Mucosa of gallbladder (tissue), 1 donor: ENCODE measurements at places on chromosomes 12 and 14.

GRCh38 chr14:83173687-83174086 is 1640.0 kb upstream of the SEL1L start:
- no peak for DNase-seq

- no peak for DNase-seq
Measured at GRCh38 chr12:76307083-76307482, 41.1 kb downstream of the BBS10 start.

DNA sequence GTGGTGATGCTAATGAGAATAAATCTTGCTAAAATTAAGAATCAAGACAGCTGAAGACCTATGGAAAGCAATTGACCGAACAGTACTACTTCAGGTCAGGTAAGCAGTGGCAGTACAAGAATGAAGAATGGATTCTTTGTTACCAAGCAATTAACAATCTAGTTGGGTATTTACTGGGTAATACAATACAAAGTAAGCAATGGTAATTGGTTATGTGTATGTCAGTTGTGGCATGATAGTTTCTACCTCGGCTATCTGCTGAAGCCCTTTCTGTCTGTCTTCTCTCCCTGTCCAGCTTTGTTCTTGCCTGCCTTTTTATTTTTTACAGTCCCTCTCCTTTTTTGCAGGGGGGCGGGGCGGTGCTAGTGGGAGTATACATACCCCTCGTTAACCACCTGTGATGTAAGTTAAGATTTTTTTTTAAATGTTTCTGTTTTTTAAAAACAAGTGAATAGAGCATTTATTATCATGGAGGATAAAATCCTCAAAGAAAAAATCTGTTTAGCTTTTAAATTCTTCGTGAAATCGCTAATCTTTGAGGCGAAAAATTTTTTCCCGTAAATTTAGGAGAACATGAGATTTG is 75.9 kb downstream of the RCOR1 start:
- no peak for DNase-seq

DNA sequence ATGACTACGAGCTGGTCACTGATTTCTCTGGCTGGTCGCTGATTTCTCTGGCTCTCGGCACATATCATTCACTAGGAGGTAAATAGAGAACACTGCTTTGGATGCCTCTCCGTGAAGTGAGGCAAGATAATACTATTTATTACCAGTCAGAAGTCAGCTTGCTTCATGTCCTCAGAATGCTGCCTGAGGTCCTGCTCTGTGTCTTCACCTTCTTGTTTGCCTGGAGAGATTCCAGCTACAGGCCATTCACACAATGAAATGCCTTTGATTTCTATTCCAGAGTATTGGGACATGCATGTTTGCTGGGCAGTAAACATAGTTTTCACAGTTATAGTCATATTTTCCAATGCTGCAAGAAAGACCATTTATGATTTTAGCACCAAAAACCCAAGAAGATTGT is 106.7 kb downstream of the AEBP2 start:
- DNase-seq: no peak

DNA sequence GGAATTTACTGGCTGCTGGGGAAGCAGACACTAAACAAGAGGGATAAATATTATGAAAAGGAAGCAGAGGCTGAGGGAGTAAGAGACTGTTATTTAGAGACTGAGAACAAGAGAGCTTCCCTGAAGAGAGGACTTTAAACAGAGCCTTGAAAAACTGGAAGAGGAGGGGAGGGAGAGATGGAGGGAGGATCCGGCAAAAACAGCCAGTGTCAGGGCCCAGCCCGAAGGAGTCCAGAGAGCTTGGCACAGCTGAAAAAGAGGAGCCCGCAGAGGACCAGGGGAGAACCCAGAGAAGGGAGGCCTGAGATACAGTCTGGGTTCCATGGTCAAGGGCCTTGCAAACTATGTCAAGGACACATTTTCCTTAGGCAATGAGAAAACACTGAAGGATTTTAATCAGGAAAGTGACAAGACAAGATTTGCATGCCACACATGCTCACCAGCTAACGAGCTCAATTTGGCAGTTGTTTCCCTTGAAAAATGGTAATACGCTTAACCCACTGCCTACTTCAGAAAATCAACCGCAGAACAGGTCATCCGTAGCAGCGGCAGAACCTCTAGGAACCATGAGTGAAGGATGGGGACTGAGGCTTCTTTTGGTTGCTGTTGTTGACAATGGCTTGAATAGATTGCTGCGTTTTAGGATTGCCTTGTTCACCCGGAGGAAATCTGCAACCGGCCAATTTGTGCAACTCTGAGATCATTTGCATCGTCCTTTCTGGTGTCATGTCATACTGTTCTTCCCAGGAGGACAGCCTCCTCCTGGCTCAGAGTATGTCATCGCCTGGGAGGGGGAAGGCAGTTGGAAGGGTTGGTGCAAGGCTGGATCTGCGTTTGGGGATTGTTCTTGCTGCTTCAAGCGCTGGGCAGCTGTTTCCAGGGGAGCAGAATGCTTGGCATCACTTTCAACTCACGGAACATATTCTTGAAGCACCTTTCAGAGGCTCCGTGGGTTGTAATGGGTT is 108.2 kb downstream of the PRMT8 start:
- DNase-seq: no peak

DNA sequence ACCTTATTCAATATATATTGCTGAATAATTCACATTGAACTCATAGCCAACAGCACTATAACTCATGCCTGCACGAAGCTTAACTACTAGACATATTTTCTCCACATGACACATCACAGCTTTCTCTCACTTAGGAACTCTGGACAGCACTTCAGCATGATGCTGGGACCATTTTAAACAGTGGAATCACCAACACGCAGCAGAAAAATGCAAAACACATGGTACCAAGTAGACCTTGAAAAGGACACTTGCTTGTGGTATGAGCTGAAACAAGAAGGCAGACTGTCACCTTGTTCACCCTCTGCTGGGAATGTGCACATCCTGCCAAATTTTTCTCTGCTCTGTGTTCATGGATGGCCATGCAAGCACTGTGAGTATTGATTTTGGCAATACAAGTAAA is 34.8 kb upstream of the CD9 start:
- no peak for DNase-seq

DNA sequence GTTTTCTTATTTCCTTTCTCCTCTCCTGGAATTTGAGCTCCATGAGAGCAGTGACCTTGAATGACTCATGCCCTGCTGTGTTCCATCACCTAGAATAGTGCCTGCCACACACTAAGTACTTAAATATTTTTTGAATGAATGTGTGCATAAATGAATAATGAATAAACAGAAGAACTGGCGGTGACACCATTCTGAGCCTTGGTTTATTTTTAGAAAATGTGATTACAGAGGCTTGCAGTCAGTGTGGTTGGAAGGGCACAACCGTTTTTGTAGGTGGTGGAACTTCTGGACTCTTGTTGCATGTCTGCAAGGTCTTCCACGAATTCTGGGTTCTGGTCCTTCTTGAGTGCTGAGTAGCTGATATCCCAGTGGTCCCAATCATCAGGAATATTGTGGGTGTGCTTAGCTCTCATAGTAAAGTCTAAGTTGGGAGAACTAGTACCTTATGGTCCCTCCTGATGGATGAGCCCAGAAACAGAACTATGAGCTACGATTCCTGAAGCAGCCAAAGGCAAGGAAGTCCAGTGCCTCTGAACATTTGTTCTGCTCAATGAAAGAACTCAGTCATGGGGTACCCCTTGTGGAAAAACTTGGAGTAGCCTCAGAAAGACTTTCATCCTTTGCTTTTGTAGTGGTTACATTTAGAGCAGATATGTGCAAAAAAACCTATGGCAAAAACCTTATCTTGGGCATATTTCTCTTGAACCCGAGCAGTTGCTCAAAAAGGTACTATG is 28.8 kb upstream of the BHLHE41 start:
- DNase-seq: peak; percentile 75

- no peak for DNase-seq
Measured at GRCh38 chr12:5945071-5946008, at the start of gene ANO2. Gene ANO2, minus strand, starts transcription at chr12:5945259. Its CDS starts 42 bp downstream, at chr12:5945217.

DNA sequence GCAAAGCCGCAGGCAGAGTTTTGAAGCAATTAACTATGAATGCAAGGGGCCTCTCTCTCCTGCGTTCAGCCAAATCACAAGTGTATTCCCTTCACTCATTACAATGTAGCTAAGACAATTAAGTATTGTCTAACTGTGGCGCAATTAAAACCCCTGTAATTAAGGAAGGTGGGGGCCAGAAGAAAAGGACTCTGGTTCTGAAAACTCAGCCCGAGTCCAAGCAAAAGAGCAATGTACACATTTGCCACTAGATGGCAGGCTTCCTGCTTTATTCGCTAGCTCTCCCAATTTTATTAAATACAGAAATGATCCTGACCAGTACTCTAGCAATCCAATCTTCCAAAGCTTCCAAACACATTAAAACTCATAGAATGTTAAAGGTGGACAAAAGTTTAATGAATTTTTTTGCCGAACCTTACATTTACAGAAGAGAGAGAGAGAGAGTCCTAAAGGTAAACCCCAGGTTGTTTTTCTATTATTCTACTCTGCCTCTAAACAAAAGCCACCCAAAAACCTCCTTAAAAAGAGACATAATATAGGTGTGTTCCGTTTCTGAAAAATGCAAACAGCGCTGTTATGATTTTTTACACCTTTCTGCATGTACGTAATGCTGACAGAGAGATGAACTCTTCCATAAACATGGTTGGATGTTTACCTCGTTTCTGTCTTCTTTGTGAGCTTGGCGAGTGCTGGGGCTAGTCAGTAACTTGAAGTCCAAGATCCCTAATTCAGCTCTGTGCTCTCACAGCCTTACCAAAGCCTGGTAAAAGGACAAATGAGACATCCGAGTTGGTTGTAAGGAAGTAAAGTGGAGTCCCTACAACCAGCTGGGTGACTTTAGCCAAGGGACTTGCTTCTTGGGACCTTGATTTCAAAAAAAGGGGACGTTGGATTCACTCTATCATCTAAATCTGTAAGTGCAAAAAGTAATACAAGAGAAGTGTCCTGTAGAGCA is 50.9 kb upstream of the VASH1 start:
- no peak for DNase-seq

- no peak for DNase-seq
Measured at GRCh38 chr14:35492569-35493014, 41.4 kb upstream of the INSM2 start.

GRCh38 chr14:103802356-103802755 is 45.0 kb downstream of the PPP1R13B start:
- DNase-seq: no peak

DNA sequence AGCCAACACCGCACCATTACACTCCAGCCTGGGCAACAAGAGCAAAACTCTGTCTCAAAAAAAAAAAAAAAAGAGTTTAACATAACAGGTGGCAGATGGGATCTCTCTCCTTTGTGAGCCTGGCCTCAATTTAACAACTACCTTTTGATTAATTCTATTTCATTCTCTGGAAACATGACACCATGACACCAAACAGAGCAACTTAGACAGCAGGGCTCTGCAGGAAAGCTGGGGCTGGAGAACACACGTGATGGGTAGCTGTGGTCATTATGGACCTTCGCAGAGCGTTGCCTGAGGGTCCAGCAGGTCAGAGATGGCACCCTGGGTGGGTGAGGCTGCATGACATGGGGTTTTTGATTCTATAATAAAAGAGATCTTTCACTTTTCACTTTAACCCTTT is 1.7 kb upstream of the DGLUCY start:
- no peak for DNase-seq

DNA sequence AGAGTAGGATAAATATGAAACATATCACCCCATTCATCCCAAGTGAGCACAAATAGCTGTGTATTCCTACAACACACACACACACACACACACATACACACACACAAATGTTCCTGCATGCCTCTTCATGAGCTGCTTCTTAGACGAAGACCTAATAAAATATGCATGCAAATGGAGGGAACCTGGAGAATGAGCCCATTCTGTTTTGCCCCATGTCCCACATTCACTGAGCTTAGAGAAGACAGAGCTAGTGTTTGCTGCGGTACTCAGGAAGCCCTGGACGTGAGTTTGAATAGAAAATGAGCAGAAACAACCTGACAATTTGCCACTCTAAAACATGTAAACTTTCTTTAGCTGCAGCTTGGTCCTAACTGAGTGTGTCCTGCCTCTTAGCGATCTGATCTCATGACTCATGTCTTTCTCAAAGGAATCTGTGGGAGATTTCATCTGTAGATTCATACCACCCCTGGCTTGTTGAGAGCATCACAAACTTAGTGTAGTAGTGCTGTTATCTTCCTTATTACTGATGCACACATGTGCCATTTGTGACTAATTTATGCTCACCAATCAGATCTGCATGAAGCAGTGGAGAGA is 86.8 kb downstream of the ITPR2 start:
- DNase-seq: no peak

- DNase-seq: no peak
Measured at GRCh38 chr12:31962076-31962475, 2.9 kb downstream of the RESF1 start.

DNA sequence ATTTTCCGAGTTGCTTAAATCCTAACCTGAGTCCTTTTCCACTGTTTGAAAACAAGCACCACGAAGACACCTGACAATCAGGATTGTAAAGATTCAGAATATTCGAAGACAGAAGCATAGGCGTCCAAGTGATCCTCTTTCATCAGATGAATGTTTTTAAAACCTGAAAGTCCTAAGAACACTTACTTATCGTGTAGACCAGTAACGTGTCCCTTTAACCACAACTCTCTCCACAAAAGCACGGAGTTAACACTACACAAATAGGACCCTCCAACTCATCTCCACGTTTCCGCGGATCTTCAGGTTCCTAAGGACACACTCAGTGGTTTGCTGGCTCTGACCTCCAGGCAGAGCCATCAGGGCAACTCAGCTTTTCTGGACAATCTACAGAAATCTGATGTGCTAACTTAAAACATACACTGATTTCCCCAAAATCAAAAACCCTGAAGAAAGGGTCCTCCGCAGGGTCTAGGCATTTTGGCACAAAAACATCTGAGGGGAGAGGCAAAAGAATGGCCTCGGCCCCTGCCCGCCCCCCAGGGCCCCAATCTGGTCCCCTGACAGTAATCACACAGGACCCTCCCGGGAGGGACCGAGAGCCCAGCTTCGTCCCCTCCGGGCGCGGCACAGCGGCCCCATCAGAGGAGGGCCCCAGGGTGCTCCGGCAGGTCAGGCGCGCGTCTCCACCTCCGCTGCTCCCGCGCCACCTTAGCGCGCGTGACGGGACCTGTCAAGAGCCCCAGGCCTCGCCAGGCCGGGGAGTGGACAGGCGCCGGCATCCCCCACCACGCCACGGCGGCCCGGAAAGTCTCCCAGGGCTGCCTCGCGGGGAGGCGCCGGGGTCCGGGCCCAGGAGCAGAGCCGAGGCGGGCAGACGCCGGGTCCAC is 925 bp downstream of the DICER1 start:
- peak; percentile 23 for DNase-seq

- DNase-seq: no peak
Measured at GRCh38 chr14:70700955-70701585, 59.4 kb downstream of the TTC9 start.

- DNase-seq: no peak
Measured at GRCh38 chr14:102188187-102188586, 48.5 kb downstream of the WDR20 start.

- no peak for DNase-seq
Measured at GRCh38 chr12:113119980-113120669, 15.4 kb downstream of the RASAL1 start.

- DNase-seq: no peak
Measured at GRCh38 chr12:3725388-3726115, 27.4 kb downstream of the CRACR2A start.

DNA sequence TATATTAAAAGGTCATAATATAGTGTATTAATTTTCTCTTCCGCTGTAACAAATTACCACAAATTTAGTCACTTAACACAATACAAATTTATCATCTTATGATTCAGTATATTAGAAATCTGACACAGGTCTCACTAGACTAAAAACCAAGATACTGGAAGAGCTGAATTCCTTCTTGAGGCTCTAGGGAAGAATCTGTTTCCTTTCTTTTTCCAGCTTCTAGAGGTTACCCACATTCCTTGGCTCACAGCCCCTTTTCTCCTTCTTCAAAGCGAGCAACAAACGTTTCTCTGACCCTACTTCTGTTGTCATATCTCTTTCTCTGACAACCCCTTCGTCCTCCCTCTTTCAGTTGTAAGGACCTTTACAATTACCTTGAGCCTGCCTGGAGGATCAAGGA is 43.4 kb upstream of the AMN1 start:
- DNase-seq: no peak
